ENCODE measurements at places on chromosomes 12 and 14.

DNA sequence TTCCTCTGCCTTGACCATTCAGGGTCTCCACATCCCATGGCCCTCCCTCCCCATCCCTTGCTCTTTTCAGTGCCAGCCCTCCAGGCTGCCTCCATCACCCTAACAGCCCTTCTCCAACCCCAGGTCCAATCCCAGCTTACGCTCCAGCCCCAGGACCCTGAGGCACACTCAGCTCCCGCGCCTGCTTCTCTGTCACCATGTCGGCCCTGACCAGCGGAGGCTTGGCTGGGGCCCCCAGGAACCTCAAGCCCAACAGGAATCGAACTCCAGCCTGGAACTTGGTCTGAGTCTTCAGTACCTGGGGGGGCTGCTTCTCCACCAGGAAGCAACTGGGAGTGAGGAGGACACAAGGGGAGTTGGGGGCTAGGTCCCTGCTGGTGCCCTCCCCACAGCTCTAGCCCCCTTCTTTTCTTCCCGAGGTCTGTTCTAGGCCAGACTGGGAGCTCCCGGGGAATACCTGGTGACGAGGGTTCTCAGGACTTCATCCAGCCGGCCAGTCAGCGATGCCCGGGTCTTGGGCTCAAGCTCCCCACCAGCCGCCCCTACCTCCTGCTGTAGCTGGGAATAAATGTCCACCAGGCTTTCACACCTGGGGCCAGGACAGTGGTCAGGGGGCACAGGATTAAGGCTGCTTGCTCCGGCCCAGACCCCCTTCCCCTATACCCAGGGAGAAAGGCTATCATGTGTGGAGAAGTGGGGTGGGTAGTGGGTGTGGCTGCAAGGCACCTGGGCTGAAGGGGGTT is 6.0 kb downstream of the STAT6 start:
- no peak for DNase-seq

DNA sequence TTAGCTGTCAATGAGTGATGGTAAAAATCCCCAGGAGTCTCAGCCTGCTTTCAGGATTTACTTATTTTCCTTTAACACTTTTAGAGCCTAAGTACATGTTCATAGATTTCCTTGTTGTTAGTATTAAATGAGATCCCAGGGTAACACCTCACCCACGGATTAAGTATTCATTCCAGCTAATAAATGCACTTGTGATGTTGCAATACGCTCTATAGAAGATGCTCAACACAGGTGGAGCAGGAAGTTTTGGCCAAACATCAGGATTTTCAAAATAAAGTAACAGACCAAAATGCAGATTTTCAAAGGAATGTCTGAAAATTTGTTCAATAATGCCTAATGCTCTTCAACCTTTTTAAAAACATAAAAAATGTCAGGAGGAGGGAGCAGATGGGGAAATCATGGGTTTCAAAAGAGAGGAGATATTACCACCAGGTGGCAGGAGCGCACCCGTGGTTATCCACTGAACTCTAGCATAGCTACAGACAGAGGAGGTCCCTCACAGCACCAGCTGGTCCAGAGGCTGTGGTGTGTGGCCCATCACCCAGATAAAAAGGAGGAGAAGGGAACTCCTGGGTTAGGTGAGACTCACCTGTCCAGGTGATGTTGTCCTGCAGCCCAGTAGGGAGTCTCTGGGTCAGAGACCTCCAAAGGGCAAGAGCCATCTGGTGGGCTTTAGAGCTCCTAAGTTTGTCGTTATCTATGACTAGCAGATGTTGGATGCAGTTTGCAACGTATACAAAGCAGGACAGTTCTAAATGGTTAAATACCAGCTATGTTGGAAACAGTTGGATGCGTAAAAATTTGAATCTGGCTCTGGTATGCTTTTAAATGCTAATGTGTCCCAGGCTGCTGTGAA is 1158.4 kb upstream of the TMEM132C start:
- DNase-seq, result peak; percentile 61

DNA sequence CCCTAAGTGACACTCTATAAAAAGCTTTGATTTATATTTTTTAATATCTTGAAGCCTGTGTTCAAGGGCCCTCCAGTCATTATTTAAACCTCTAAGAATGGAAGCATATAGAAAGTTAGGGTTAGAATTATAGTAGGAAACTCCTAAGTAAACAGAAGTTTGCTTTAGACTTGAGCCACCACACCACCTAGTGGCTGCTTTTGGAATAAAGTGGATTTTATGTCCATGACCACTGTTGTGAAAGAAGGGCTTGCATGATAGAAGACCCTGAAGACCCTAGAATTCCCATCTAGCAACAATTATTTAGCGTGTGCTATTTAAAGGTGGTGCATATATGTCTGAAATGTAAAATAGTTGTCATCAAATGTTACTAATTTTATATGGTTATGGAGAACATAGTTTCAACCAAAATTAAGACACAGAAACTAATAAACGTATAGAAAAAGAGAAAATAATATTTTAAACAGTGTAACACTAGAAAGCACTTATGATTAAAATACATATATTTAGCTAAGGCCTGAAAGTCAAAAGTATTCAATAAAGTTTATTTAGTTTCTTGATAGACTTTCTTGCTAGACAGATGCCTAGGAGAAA is 21.3 kb downstream of the LRRIQ1 start:
- DNase-seq, result peak; percentile 43

DNA sequence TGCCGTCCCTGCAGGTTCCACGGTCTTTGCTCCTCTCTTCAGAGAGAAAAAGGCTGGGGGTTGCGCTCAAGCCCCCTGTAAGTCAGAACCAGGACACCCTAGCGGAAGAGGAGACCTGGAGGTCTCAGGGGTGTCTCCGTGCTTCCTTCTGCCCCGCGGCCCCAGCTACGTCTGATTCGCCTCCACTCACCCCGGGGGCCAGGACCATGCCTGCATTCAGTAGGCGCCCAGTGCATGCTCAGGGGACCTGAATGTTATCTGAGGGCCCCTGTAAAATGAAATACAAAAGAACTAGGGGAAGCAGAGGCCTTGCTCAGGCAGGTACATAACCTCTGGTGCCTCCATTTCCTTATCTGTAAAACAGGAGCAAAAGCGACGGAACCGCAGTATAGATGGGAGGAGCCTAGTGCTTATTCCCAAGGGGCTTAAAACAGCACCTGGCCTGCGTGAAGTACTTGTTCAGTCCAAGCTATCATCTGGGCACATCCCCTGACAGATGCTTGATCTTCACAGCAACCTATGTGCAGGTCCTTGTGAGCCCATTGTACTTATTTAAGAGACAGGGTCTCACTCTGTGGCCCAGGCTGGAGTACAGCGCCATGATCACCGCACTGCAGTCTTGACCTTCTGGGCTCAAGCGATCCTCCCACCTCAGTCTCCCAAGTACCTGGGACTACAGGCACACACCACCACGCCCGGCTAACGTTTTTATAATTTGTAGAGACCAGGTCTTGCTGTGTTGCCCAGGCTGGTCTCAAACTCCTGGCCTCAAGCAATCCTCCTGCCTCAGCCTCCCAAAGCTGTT is 110.3 kb upstream of the NCOR2 start:
- no peak for DNase-seq

DNA sequence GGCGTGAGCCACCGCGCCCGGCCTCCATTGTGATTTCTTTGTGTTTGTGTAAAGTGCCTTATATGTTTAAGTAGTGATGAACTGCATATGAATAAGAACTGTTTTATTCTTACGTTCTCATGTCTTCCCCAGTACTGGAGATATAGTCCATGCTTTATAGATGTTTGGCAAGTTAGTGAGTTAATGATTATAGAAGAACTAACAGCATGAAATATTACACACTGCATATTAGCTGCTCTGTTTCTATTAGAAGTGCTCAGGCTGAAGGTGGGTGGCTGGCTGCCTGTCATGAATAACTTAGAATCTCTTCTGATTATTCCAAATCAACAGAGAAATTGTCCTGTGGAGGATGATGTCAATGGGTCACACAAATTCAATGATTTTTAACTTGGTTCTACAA is 709.4 kb downstream of the GALC start:
- no peak for DNase-seq

- no peak for DNase-seq
Measured at GRCh38 chr12:89082370-89082753, 269.9 kb downstream of the DUSP6 start.

DNA sequence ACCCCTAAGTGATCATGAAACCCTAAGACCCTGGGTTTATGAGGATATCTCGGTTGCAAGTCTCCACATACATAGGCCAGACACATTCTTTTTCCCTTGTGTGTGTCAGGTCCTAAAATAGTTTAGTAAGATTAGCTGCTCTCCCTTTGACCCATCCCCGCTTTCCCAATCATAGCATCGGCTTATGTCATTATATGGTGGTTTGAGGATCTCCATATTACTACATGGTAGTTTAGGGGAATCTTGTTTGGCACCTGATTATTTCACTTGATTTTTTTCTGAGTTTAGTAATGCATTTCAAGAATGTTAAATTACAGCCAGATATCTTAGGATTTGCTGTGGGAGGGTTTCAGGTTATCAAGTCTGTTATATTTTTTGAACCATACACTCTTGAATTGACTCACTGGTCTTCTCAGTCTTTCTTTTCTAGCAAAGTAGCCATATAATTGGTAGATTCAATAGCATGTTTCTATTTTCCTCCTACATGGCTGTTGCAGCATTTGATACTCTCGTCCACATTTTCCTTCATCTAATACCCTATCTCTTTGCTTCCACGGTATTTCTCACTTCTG is 68.3 kb upstream of the TRHDE start:
- DNase-seq, result no peak
